ENCODE measurements at places on chromosomes 4 and X. TPM values are rescaled to one million over a fixed set of nuclear protein-coding genes. Genes with fewer than 3 reads are reported as not detected.
A peak's percentile ranks its signal among the peaks of the same experiment; 100 is the strongest.

DNA sequence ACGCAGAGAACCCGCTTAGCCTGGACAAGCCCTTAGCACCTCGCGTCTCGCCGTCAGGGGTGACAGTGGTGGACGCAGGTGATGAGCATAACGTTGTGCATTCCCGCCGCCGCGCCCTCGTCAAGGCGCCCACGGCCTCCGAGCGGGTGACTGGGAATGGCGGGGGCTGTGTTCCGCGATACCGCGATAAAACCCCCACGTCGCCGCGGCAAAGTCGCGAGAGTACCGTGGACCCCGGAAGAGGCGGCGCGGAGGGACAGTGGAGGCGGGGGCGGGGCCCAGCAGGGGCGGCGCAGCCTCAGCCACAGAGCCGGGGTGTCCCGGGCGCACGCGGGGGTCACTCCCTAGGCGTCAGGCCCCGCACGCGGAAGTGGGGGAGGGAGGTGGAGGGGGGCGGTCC, 53.8 kb downstream of the ZFYVE28 start:
- DNase-seq = no peak

The RBM46 gene
- 0.15 TPM for total RNA-seq

DNA sequence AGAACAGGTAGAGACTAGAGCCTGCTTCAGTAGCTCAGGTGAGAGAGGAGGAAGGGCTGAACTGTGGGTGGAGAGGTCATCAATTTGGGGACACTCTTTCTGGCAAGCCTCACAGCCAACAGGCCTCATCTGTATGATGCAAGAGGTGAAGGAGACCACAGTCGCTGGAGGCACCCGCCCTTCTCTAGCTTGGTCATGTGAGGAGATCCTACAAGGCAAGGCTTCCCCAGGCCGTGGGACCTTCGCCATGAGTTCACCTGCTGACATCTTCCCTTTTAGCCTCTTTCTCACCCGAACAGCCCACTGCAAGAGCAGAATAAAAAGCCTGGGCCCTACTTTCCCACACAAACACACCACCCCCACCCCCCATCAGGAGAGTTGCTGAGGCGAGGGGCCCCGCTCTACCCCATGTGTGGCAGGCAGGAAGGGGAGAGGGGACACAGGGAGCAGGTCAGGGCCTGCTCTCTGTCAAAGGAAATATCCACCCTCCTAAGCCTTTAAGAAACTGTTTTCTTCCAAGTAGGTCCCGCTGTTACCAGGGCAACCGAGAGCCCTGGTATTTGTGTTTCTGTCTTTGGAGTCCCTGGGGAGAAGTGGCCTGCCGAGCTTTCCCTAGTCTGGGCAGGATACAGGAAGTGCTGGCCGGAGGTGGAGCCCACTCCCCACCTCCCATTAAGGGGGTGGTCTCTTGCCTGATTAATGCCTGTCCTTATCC, 8.1 kb downstream of the RTL5 start:
- no peak for DNase-seq

GRCh38 chr4:70601422-70602039, 9.5 kb downstream of the AMBN start:
- DNase-seq = peak; percentile 50

DNA sequence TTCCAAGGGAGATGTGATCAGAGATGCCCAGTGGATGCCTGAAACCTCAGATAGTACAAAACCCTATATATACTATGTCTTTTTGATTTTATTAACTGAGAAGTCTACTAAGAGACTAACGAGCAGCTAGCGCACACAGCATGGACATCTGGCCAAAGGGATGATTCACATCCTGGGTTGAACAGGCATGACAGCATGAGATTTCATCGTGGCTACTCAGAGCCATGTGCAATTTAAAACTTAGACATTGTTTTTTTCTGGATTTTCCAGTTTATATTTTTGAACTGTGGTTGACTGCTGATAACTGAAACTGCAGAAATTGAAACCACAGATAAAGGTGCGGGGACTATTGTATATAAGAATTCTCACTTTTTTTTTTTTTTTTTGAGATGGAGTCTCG, 2252.9 kb upstream of the AGA start:
- no peak for DNase-seq

The TCEAL6 gene
- total RNA-seq = not detected

- DNase-seq = no peak
These were observed 87.1 kb upstream of the PRPS1 start for GRCh38 chrX:107541244-107541643.

DNA sequence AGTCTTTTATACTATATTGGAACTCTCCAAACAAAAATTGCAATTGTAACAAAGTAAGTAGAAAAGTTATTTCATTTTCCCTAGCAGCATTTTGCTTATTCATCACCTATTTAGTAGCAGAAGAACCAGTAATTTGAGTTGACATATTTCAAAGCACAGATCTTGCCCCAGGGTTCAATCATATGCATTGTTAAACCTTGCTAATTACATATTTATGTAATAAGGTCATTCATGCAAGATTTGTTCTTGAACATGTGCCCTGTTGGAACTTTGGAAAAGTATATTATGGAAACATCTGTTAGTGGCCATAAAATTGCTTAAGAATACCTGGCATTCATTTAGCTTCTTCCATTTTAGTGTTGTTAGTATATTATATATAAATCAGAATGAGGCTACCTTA, 191.7 kb downstream of the TLL1 start:
- no peak for DNase-seq

The TRPC3 gene
- total RNA-seq = 0.25 TPM

The ALB gene
- 99,767 TPM for total RNA-seq

- no peak for DNase-seq
These were observed 16.0 kb downstream of the ZNF185 start for GRCh38 chrX:152913910-152914309.

- DNase-seq = no peak
These were observed 710.7 kb downstream of the STPG2 start for GRCh38 chr4:97432551-97432950.

- no peak for DNase-seq
These were observed 72.0 kb downstream of the FRMPD4 start for GRCh38 chrX:12210196-12210815.

GRCh38 chr4:98664959-98665358, 6.5 kb upstream of the TSPAN5 start:
- DNase-seq = no peak

- no peak for DNase-seq
These were observed 6.2 kb downstream of the CACNA1F start for GRCh38 chrX:49226946-49227345.

The EXOSC9 gene
- 5.0 TPM for total RNA-seq

- DNase-seq = peak; percentile 82
These were observed 25.8 kb upstream of the CHRNA9 start for GRCh38 chr4:40309250-40309774.

All from left lobe of liver (tissue), 2 donors.